ENCODE measurements at places on chromosomes 5 and 9.

GRCh38 chr5:57950616-57951228 lies 468.1 kb upstream of the ACTBL2 start:
- no peak for DNase-seq

DNA sequence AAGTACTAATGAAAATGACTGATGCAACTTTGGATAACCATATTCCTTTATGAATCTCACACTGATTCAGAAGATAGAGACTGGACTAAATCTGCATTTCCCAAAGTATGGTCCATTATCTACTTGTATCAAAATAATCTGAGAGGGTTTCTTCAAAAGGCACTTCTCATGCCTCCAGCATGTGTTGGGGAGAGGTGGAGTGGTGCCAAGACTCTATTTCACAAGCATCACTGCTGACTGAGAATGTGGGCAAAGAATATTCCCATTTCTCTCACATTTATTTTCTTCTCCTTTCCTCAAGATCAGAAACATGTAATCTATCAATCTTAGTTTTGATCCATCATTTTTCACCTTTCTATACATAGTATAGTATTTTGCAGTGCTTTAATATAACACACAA lies 135.4 kb downstream of the GABRB2 start:
- no peak for DNase-seq

DNA sequence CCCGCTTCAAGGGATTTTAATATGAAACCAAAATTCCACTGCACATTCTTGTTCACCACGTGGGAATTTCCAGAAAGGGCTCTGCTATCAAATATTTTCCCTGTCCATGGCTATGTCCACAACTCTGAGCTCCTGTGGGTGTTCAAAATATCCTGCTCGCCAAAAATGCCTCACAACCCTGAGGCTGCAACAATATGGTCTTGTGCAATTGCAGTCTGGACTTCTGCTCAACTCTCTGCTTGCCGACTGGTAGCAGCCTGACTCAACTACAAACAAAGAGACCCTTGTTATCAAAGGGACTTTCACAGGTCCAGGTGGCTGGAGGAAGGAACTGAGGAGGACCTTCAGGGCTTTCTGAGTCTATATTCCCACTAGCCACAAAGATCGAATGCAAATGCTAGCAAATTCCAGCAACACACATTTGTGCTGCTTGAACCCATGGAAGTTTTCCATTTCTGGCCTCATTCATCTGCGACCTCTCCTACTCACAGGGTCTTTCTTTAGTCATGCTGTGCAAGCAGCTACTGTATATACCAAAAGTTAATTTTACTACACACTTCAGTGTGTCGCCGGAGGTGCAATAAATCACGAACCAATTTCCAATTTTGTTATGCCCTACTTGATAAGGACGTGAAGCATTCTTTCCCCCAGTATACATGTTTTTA lies 169.2 kb upstream of the SLC30A5 start:
- no peak for DNase-seq

DNA sequence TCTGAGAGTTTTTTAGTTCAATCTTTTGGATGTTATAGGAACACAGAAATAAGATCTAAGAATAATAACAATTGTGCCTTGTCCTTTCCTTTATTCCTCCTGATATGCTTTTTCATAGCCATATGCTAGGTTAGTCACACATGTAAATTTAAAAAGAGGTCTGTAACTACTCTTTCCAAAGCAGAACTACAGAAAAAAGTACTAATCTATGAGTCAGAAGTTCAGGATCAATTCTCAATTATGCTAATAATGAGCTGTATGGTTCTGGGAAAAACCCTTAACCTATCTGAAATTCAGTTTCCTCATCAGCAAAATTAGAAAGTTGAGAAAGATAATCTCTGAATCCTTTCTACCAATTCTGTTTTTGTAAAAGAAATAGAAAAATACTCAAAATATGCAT lies 44.4 kb downstream of the ANKRD31 start:
- no peak for DNase-seq

- no peak for DNase-seq
Measured at GRCh38 chr9:81741103-81741502, 51.8 kb upstream of the TLE1 start.

DNA sequence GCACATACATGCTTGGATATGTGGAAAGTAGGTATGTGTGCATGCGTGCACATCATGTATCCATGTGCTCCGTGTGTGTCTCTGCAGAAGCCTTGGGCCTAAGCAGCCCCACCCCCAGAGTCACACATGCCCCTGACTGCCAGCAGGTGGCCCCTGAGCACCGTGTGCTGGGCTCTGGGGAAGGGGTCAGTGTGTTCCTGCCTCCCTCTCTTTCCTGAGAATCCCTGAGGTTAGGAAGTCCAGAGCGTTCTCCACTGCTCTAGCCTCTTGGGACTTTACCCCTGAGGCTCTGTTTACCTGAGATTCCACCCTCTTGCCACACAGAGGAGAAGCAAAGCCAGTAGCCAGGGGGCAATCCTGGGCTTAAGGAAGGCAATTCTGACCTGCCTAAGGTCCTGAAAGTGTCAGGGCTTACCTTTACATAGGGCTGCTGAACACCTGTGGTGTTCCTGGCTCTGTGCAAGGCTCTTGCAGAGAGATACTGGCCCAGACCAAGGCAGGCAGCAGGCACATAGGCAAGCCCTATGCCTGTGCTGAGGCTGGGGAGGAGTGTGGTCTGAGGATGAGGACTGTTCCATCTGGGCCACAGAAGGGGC lies 207.3 kb downstream of the TMEM38B start:
- no peak for DNase-seq

- DNase-seq: no peak
Measured at GRCh38 chr5:9149988-9150387, 395.9 kb downstream of the SEMA5A start.

DNA sequence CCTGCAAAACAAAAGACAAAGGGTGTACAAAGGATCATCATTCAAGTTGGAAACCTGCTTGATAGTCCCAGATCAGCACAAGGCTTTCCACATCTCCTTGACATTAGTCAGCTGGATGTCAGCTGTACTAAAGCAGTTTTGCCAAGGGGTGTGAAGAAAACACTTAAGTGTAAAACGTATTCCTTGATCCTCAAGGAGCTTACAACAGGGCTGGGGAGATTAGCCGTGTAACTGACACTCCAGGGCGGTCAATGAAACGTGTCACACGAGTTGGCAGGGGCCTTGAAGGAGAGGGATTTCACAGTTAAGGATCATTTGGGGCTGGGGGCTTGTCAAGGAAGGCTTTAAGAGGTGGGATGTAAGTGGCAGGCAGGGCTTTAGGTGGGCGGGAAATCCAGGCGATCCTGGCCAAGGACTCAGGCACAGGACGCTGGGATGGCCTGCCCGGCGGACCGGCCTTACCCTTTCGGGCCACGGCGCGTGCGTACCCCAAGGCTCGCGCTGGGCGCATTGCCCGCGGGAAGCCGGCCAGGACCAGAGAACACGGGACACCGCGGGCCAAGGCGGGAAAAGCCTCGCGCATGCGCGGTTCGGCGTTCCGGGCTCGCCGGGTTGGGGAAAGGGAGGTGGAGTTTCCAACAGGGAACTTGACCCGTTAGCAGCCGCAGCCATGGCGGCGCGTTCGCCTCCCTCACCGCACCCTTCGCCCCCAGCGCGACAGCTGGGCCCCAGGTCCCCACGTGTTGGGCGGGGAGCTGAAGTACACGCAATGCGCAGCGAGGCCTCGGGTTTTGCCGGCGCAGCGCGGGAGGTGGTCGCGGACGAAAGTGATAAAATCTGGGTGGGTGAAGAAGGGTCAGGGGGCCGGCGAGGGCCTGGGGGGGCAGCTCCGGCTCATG lies at the start of gene CNTLN:
TSS of gene CNTLN (plus strand) at position 645 of the 899 bp plus-strand sequence. CDS start at position 671, 26 bp downstream.
- peak; percentile 62 for DNase-seq
